HFF-Myc (cell line): ENCODE measurements at places on chromosomes 5 and 9.

GRCh38 chr5:65141493-65141892, 340.2 kb downstream of the ADAMTS6 start:
- no peak for DNase-seq

DNA sequence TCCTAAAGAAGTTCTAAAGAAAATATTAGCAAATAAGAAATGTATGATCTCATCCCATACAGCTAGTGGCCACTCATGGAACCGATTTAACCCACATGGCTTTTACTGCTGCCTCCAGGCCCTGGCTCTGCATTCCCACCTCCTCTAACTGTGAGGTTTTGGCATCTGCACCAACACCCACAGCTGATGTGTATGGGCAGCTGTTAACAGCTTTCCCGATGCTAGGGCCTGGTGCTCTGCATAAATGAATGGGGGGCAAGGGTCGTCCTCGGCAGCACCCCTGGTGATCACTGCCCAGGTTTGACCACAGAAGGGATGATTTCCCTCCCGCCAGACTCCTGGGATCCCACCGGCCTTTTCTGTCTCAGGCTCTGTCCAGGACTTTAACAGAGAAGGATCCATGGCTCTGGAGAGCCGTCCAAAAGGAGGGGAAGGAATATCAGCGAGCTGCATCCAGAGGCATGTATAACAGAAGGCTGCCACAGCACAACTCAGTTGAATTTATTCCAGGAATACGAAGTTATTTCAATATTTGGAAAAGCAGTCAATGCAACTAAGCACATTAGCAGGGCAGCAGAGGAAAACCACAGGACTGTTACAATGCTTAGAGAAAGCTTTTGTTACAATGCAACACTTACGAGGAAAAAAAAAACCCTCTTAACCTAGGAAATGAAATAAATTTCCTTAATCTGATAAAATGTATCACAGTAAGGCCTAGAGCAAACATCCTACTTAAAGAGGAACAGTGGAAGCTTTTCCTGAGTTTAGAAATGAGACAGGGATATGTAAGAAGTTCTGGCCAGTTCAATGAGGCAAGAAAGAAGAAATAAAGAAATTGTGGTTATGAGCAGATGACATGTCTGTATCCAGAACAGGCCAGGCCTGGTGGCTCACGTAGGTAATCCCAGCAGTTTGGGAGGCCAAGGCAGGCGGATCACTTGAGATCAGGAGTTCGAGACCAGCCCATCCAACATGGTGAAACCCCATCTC, 63.1 kb downstream of the NACC2 start:
- no peak for DNase-seq

- no peak for DNase-seq
Measured at GRCh38 chr9:33791117-33791516, 4.2 kb upstream of the PRSS3 start.

DNA sequence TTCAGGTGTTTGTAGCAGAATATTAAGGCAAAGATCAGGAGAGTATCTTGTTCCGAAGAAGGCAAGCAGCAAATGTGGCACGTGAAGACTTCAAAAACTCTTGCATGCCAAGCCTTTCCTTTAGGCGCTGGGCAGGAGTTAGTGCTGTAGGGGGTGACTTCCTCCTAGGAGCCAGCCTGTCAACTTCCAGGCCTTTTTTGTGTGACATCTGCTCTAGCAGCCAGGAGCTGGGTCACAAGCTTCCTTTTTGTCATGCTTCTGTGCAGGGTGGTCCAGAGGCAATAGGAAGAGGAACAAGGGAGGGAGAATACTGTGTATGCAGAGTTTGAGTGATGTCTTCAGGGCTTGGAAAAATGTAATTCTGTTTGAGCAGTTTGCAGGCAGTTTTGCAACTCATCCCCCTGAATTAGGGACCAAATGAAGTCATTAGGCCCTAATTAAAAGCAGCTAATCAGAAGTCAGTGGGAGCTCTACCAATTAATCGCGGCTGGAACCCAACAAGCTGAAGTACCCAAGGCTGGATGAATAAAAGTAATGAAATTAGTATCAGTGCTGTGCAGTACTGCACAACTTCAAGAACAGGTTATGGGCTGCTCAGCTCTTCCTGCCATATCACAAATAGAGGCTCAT, 53.5 kb downstream of the TLR4 start:
- no peak for DNase-seq

GRCh38 chr9:22457448-22457847, 10.8 kb downstream of the DMRTA1 start:
- no peak for DNase-seq

- no peak for DNase-seq
Measured at GRCh38 chr9:89464300-89464901, 33.5 kb downstream of the SEMA4D start.
